ENCODE measurements at places on chromosomes 3 and 15.

GRCh38 chr15:61047783-61048182 is 181.3 kb downstream of the RORA start:
- no peak for DNase-seq

- no peak for DNase-seq
These were observed 35.7 kb downstream of the DNASE1L3 start for GRCh38 chr3:58175187-58175436.

GRCh38 chr15:68348081-68348480 is 70.5 kb downstream of the FEM1B start:
- DNase-seq = no peak

- DNase-seq = no peak
These were observed 132.7 kb upstream of the RAP2B start for GRCh38 chr3:153029350-153029749.

DNA sequence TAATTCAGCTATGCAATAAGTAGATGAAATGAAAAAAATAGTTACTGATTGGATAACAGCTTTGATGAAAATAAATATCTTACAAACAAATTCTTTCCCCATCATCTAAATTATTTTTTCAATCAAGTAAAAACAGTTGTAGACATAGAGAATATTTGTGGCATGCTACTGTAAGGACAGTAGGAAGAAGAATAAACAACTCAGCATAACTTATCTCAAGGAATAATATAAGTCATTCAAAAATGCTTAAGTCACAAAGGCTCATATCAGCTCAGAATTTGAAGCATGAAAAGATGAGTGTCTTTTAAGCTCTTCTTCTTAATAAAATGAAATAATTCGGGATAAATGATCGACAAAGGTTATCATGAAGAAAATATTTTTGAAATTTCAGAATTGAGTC is 1029.0 kb downstream of the ROBO1 start:
- no peak for DNase-seq

DNA sequence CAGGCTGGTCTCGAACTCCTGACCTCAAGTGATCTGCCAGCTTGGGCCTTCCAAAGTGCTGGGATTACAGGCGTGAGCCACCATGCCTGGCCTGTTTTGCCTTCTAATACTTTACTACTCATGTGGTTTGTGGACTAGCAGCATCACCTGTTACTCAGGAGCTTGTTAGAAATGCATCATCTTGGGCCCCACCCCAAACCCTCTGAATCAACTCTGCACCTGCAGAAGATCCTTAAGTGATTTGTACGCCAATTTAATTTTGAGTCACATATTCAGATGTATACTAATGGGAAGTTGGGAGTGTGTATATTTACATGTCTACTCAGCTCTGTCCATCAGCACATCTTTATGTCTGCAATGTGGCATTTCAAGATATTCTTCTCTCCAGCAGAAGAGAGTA is 6.1 kb downstream of the TBC1D21 start:
- no peak for DNase-seq

GRCh38 chr3:32422943-32423342 is 31.3 kb downstream of the CMTM7 start:
- DNase-seq = peak; percentile 36

DNA sequence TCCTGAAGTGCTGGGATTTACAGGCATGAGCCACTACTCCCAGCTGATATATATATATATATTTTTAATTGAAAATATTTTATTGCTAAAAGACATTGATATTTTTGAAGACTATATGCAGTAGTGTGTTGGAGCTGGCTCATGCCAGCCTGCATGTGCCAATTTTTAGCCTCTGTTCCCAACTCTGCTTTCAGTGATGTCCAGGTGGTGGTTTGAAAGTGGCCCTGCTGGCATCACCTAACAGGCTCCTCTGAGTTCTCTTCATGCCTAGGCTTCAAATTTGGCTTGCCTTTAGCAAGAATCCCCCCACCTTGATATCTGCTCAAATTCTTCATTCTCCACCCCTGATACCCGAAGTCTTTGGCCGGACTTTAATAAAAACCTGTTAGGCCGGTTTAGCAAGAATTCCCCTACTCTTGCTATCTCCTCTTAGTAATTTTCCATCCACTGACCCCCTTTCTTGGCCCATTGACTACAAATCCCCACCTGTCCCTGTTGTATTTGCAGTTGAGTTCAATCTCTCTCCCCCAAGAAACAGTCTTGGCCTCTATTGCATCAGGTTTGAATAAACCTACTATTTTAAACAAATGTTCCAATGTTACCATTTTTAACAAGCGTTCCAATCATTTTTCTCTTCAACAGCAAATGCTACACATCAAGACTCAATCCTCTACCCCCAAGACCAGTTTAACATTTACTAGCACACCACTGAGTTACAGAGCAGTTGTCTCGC is 23.9 kb upstream of the CTSH start:
- DNase-seq = no peak

DNA sequence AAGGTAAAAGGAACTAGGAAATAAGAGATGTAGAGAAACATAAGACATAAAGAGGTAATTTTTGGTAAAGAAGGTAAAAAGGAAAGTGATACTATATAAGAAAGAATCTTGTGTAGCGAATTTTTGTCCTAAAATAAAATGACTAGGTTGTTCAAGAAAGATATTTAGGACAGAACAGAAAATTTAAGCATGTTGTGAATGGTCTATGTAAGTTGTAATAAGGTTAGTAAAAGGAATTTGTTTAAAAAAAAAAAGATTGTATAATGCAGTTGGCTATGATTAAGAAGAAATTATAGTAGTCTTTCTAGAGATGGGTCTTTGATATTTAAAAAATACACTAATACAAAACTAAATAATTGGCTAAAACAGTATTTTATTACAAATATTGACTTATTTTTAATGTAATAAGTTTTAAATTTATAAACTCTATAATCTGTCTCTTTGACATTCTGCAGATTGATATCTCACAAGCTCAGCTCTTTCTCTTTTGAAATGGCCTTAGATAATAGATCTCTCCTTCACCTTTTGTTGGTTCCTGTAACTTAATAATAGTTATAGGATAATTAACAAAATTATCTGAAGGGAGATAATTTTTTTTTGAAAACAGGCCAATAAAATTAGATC is 3.7 kb upstream of the SLC41A3 start:
- DNase-seq = no peak

GRCh38 chr3:127222163-127222562 is 29.2 kb downstream of the PRR23E start:
- DNase-seq = no peak

DNA sequence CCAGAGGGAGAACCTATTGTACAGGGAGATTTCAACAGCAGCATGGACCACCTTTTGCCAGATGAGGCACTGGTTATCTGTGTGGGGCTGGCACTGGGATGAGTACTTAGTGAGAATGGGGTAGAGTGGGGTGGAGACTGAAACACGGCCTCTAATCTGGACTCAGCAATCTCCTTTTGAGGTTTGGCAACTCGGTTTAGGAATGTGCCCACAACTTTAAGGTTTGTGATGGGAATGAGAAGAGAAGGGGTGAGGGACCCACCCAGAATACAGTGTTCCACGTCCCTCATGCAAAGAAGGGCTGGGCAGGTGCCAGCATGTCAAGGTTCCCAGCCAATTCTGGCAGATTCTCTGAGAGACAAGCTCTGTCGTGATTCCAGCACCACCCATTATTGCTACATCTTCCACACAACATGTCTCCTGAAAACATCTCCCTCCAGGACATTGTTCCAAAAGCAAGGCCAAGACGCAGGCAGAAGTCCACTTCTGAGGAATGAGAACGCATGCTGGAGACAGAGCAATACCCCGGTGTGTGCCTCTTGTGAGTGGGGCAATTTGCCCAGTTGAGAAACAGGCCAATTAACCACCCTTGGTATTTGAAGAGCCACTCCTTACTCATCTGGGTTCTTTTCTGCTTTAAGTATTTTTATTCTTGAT is 37.5 kb upstream of the CCR4 start:
- no peak for DNase-seq

- peak; percentile 41 for DNase-seq
These were observed 36.9 kb upstream of the TF start for GRCh38 chr3:133709139-133709750.

GRCh38 chr15:48331796-48332641 is 790 bp downstream of the DUT start:
- DNase-seq = peak; percentile 57

DNA sequence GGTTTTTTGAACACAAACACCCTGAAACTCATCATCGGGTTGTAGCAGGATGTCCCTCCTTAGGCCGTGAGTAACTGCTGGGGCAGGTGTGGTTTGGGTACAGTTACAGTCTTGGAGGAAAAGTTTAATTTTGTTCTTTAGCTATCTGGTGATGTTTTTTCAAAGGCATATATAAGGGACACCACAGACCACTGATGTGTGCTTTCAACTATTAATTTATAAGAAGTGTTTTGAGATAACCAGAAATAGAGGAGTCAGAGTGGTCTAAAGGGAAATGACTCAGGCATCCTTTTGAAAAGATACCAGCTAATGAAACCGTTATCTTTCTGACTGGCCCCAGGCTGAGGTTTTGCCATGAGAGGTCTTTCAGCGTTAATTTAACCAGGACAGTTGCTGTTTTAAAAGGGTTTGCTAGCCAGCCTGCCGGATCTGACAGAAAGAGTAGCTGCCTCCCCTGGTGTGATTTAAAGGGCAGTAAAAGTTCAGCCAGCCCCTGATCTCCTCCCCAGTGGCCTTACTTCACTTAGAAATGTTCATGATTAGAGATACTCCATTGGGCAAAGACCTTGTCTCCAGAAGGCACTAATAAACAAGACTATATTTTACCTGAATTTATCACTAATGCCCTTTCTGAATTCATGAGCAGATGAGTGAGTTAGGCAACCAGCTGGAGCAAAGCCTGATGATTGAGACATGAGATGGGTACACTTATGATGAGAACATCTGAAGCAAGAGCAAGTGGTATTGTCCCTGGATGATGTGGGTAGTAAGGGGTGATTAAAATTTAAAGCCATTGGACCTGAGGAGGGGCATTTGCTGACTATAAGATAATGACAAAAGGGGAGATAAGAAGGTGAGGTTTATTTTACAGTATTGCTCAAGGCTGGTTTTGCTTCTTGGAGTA is 482.5 kb upstream of the TBL1XR1 start:
- peak; percentile 6 for DNase-seq
